ENCODE measurements at places on chromosomes 4 and X.

GRCh38 chrX:6225911-6226595, 2.6 kb downstream of the NLGN4X start:
- no peak for DNase-seq

GRCh38 chrX:27964432-27964831, 16.8 kb downstream of the DCAF8L1 start:
- DNase-seq = no peak

GRCh38 chr4:124890522-124890921, 178.0 kb upstream of the ANKRD50 start:
- no peak for DNase-seq

- DNase-seq = no peak
These were observed 150.9 kb upstream of the FAM241A start for GRCh38 chr4:111994392-111994791.

GRCh38 chr4:176526704-176527103, 206.9 kb downstream of the SPCS3 start:
- DNase-seq = no peak

DNA sequence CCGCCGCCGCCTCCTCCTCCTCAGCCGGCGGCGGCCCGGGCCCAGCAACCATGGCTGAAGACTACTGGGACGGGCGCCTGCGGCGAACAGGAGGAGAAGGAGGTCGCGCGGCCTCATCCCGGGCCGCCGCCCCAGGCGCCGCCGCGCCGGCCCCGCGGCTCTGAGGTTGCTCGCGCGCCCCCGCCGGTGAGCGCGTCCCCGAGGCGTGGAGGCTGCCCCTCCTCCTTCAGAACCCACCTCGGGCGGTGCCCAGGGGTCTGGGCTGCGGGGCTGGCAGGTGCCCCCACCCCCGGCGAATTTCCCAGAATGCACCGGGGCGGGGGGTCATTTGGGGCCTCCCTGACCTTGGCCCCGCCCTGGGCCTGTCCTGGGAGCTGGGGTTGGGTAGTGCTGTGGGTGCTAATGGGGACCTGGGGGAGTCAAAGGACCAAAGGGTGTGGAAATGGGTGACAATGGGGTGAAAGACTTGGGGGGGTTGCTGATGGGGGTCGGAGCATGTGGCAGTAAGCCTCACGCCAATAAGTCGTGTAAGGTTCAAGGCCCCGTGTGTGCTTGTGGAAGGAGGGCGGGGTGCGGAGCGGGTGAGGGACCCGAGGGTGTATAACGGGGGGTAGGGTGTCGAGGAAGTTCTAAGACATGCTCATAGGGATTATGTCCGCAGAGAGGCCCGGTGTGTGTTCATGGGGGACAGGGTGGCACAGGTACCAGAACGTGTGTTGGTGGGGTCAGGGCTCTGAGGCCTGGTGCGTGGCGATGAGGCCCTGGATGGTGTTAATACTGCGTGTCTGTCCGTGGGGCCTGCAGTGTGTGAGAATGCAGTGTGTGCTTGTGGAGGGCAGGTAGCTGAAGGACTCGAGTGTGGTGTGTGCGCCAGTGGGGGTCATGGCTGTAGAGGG, 687 bp downstream of the CDK16 start:
- DNase-seq = peak; percentile 28

GRCh38 chr4:19324184-19324583, 927.5 kb upstream of the SLIT2 start:
- no peak for DNase-seq

- DNase-seq = no peak
These were observed 182.8 kb downstream of the GUCY2F start for GRCh38 chrX:109299091-109299490.

GRCh38 chr4:139672732-139673131, 7.1 kb downstream of the MGST2 start:
- no peak for DNase-seq

GRCh38 chr4:169612871-169613859, 782 bp upstream of the NEK1 start:
- peak; percentile 71 for DNase-seq

DNA sequence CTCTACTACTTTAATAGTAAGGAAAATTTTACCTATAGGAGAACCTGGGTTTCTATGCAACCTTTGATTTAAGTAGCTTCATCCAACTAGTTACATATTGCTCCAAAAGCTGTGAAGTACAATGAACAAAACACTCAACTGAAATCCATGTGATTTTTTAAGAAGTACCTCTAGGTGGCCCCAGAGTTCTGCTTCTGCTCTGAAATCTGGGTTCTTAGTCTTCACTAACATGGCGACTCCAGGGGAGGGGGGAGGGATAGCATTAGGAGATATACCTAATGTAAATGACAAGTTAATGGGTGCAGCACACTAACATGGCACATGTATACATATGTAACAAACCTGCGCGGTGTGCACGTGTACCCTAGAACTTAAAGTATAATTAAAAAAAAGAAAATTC, 73.4 kb upstream of the MAGEB2 start:
- no peak for DNase-seq

GRCh38 chrX:39158801-39159657, 357.8 kb downstream of the MID1IP1 start:
- no peak for DNase-seq

- DNase-seq = no peak
These were observed 330.8 kb upstream of the DKK2 start for GRCh38 chr4:107366900-107367299.

Measured in activated CD4-positive, alpha-beta T cell treated with anti-CD3 and anti-CD28 coated beads, Interleukin-2, amount 50 U/mL, for 1 hour (primary cell).